EH (cell line): ENCODE measurements at places on chromosomes 2 and 18.
A peak's percentile ranks its signal among the peaks of the same experiment; 100 is the strongest.

DNA sequence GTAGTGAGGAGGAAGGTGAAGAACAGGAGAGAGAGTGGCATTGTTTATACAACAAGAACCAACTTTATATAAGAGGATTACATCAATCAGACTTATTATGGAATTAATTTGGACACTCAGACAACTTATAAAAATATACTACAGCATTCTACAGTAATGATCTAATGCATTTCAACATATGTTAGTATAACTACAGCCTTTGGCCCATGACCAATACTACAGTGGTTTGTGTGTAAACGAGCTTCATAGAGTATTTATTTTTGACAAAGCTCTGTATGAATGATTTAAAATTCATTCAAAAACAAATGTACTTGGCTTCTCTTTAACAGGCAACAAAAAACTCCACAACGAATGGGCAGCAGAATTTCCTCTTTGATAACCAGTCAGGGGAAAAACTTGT is 72.8 kb downstream of the ZNF521 start:
- DNase-seq: peak; percentile 59

DNA sequence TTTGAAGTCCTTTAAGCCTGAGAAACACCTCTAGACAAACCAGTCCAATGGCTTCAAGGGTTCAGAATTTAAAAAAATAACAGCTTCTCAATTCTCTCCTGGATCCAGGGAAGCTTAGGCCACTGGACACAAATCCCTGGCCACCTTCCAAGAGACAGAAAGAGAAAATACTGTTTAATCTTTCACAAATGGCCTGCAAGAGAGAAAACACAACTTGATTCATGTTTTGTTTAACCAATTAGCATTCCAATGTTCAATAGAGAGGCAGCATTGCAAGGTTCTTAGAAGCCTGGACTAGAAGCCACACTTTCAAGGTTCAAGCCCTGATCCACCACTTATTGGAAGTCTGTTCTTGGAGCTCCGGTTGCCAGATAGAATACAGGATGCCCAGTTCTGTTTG is 109.0 kb upstream of the PARD3B start:
- DNase-seq: peak; percentile 34

DNA sequence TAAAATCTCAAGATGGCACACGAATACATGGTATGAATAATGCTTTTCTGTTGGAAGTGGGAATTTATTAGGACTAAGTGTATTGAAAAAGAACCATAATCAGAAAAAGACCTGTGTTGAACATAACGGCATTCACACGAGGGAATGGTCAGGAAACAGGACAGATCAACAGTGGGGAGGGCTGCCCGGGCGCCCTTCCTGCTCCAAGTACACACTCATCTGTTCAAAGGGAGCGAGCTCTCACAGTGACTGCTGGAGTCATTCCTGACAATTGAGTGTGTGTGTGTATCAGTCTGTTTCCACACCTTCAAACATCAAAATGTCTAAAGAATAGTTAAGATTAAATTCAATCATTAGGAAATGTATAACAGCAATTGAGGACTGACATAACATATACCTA is 167.2 kb downstream of the HDAC4 start:
- DNase-seq: no peak

- DNase-seq: peak; percentile 74
Observed at GRCh38 chr2:216551234-216552068, 52.8 kb downstream of the RPL37A start.

DNA sequence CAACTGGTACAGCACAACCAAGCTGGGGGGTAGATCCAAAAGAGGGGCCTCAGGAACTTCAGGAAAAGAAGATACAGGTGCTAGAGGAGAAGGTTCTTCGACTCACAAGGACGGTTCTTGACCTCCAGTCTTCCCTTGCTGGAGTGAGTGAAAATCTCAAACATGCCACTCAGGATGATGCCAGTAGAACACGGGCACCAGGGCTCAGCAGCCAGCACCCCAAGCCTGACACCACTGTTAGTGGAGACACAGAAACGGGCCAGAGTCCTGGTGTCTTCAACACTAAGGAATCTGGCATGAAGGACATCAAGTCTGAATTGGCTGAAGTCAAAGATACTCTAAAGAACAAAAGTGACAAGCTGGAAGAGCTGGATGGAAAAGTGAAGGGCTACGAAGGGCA is 43.8 kb downstream of the EMILIN2 start:
- DNase-seq: no peak

DNA sequence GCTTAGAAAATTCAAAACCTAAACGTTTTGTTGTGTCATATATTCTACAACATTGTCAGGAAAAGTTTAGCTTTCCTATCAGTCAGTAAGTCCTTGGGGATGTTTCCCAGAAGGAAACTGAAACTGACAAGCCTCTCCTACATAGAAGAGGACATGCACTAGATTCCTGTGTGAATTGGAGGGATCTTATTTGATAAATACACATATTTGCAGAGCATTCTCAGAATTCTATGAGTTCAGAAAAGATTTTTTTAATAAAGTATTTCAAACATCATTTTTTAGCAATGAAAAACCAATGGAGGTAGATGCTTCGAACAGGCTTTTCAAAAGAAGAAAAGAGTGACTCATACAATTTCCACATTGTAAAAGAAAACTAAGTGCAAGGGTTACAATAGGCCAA is 1706.7 kb downstream of the SUCLG1 start:
- DNase-seq: no peak

GRCh38 chr18:3111523-3112240 is 98.7 kb upstream of the LPIN2 start:
- DNase-seq: peak; percentile 58

DNA sequence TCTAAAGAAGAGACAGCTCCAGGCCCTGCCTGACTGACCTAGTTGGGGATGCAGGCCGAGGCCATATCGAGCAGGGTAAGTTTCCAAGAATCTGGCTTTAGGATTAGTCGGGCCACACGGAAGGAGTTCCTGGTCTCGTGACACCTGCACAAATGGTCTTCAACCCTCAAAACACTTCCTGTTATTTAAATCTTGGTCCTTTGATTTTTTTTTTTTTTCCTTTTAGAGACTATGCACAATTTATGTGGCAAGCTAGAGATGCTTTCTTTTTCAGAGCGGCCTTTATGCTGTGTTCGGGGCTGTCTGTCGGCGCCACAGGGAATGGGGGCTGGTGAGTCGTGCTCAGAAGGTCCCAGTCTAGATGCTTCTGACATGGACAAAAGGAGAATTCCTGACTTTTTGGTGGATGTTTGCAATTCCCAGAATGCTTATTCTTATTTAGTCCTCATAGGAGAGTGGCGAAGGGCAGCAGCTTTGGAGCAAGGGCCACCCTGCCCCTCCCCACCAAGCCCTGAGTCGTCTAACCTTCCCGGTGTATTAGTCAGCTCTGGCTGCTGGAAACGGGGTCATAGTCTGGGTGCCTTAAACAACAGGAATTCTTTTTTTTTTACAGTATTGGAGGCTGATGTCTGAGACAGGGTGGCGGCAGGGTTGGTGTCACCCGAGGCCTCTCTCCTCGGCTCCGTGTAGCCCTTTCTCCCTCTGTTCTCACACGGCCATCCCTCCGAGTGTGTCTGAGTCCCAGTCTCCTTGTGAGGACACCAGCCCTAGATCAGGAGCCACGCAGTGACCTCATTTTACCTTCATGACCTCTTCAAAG is 27.4 kb downstream of the HPCAL1 start:
- peak; percentile 87 for DNase-seq

GRCh38 chr2:7639476-7639875 is 722.3 kb downstream of the RNF144A start:
- DNase-seq: no peak

DNA sequence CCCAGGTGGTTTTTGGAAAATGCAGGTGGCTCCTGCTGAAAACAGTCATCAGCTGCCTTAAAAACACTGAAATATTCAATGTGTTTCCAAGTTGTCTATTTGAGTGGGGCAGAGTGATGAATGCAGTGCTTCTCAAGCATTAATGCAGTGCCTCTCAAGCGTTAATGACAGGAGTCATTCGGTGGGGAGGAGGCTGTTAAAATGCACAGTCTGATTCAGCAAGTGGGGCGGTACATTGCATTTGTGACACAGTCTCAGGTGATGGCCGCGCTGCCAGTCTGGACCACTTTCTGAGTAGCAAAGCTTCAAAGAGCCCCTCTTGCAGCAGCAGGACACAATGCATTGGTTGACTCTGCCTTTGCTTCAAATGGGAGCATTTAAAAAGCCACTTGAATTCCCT is 231.4 kb upstream of the RGPD4 start:
- no peak for DNase-seq
